ENCODE measurements at places on chromosomes 11 and 22.

GRCh38 chr11:47915374-47915773 lies 65.0 kb upstream of the PTPRJ start:
- DNase-seq: no peak

DNA sequence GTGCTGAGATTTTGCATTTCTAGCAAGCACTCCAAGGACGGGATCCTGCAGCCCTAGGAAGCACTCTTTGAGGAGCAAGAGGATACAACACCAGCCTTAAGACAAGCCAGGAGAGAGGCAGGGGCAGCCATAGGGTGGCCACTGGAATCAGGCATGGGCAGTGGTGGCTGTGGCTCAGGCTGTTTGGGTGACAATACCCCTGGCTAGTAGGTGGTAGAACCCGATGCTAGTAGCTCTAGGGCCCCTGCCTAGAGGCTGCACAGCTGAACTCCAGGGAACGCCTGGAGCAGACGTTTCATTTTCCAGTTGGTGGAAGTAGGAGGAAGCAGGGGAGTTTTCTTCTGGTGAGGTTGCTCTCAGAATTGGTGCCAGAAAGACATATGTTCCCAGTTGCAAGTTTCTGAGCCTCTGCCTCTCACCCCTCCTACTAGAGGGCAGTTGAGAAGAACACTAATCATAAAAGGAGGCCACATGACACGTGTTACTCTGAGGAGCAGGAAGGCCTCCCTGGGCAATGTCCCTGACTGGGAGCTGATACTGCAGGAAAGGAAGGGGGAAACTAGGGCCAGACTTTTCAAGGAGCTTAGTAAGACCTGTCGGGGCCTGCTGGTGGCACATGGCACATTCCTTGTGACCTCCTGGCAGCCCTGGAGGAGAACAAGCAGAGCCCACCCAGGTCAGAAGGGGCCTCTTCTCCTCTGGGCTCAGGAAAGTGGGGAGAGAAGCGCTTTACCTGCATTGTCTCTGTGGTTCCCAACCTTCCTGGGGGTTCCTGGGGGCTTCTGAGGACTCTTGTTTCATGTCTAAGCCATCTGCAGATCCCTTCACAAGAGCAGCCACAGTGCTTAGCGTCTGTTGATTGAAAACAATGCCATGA lies 56.6 kb upstream of the DRD2 start:
- no peak for DNase-seq

DNA sequence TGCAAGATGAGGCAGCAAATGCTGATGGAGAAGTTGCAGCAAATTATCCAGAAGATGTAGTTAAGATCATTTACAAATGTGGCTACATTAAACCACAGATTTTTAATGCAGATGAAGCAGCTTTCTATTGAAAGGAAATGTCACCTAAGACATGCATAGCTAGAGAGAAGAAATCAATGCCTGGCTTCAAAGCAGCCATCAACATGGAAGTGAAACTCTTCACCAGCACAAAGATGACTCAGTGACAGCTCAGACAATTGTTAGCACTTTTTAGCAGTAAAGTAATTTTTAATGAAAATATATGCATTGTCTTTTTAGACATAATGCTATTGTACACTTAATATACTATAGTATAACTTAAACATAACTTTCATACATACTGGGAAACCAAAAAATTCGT lies 71.4 kb downstream of the FANCF start:
- no peak for DNase-seq

DNA sequence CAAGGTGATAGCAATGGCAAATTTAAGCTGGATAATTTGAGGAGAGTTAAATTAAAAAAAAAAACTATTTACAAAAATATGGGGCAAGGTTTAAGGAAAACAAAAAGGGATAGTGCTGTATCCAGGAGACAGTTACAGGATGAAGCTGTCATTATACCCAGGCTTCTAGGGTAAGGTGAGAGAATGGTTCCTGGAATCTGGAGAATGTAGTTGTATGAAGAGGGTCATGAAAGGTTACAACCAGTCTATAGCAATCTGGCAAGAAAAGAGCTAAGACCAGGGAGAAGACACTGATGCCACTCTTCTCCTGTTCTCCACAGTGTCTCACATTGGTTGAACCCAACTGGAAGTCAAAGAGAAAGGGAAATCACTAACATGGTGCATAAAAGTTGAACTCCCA lies 144.9 kb downstream of the SOX6 start:
- no peak for DNase-seq

DNA sequence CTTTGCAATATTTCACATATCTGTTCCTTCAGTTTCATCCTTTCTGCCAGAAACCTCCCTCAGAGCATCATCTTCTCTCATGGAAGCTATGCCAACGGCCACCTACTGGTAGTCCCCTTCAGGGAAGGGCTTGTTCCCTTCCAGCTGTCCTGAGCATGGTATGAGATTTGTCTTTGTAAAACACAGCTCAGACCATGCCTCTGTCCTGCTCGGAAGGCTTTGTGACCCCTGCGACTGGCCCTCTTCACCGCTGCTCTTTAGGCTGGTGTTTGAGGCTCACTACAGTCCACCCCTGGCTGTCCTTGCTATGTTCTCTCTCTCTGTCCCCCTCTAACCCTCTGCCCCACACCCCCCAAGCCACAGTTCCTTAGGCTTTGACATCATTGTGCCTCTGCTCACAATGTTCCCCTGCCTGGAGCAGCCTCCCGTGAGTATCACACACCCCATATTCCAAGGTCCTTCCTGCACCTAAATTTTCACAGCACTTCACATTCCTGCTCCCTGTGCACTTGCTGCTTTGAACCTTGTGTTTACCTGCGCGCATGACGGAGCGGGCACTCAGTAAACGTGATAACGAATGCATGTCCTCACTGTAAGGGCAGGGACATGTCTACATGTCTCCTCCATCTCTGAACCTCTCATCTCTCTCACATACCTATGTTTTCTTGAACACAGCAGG lies 24.0 kb upstream of the ACER3 start:
- DNase-seq: no peak

DNA sequence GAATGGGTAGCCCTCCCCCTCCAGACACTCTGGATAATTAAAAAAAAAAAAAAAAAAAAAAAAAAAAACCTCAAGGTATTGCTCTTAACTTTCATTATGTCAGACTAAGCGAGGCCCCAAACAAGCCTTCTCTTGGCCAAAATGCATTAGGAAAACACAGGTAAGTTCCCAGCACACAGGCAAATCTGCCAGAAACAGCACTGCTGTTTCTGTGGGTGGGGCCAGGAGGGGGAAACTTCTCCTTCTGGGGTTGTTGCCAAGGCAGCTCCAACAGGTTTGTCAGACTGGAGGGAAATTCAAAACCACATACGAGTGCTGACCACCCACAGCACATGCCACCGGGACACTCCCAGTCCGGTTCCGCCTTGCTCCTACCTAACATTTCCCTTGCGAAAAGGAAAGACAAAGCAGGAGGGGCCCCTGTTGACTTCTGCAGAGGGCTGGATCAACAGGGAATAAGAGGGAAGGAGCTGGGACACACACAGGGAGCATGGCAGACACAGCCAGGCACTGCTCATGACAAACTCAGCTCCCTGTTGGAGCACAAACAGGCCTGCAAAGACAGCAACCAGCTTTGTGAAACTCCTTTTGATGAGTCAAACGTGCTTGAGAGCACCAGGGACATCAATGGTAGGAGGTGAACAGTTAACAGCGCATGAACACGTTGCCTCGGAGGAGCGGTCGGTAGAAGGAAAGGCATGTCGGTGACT lies 55.0 kb downstream of the MYH9 start:
- peak; percentile 34 for DNase-seq

GRCh38 chr11:65952052-65952521 lies 6.8 kb downstream of the TSGA10IP start:
- no peak for DNase-seq

GRCh38 chr22:42747701-42748513 lies 27.2 kb upstream of the A4GALT start:
- no peak for DNase-seq

DNA sequence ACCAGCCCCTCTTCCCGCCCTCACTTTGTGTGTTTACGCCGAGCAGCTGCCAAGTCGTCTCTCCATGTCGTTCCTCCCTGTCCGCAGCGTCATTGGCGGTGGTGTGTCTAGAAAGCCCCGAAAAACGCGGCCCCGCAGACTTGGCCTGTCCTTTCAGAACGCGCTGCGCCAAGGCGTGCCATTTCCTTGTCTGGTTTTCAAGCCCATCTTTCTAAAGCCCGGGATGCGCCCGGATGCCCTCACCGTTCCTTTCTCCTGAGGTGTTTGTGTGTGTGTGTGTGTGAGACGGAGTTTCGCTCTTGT lies 557 bp downstream of the MOV10L1 start:
- DNase-seq: no peak

DNA sequence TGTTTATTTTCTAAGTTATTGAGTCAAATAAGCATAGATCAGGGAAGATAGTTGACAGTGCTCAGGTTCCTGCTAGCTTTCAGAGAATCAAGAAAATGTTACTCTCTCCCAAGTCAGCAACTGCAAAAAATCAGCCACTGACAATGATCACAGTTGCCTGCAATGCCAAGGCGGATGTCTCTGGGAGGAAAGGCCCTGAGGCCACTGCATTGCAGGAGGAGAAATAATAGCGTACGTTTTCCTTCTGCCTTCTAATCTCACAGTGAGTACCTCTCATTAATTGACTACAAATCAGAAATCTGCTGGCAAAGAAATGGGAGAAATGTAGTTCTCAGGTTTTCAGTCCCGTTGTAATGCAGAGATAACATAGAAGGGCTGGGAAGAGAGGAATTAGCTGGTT lies 54.0 kb upstream of the SPON1 start:
- DNase-seq: no peak

- DNase-seq: no peak
Observed at GRCh38 chr11:16976379-16976778, 37.8 kb downstream of the PLEKHA7 start.

GRCh38 chr11:101706541-101706940 lies 122.7 kb upstream of the TRPC6 start:
- no peak for DNase-seq

DNA sequence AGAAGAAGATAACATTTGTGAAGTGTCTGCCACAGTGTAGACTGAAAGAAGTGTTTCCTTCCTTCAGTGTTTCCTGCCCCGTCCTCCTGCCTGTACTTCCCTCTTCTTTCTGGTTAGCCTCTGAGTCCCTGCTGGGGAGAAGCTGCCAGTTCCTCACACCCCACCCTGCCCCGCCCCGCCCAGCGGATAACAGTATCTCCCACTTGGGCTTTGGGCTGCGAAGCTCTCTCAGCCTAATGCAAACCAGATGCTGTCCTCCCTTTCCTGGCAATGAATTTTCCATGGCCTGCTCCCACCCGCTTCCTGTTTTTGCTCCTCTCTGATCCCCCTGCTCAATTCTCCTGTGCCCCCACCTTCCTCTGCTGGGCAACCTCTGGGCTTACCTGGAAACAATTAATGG lies 5.2 kb upstream of the RAB3IL1 start:
- DNase-seq: no peak

GRCh38 chr11:108871152-108871551 lies 206.3 kb downstream of the DDX10 start:
- no peak for DNase-seq

GRCh38 chr11:90192869-90193582 lies 29.8 kb downstream of the CHORDC1 start:
- DNase-seq: no peak

GRCh38 chr11:14042686-14043465 lies 80.4 kb downstream of the SPON1 start:
- no peak for DNase-seq

Data from stimulated activated naive B cell treated with anti-CD40 and anti-IgM and Interleukin-4, amounts not matched to agents 10 μg/mL and 1 μg/mL and 100 μg/mL, for 72 hours (primary cell).